ENCODE measurements at places on chromosomes 3 and 15. TPM values are rescaled to one million over a fixed set of nuclear protein-coding genes. Genes with fewer than 3 reads are reported as not detected.

UPK1B gene
- total RNA-seq = not detected

GRCh38 chr15:48875241-48875960 is 2.5 kb upstream of the EID1 start:
- no peaks in the 10 kb centered on the region for H3K36me3 ChIP-seq
- H3K27ac ChIP-seq = no peak overlapping the region
- no peak overlapping the region for H3K4me3 ChIP-seq

GRCh38 chr15:62390791-62391640 is 225.9 kb upstream of the C2CD4B start:
- H3K4me3 ChIP-seq = peak overlapping the region; percentile 99
- H3K27ac ChIP-seq = peak overlapping the region; percentile 66
- H3K4me1 ChIP-seq = no peaks in the 10 kb centered on the region

DNA sequence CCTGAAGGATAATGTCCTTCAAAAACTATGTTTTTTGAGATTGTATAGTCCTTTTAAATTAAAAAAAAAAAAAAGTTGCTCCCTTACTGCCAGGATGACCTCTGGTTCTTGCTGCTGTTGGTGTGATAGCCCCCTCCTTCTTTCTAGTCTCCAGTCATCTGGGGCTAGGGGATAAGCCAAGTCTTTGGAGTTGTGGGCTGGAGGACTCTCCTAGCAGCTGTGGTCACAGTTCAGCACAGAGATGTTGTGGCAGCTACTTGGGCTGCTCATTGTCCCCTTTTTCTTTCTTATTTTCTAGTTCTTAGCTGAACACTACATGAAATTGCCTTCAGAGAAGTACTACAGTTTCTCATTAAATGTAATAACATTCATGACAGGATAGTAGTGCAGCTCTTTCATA is 39.2 kb upstream of the APH1B start:
- H3K4me3 ChIP-seq = no peak overlapping the region
- peaks cover 6% of the 10 kb centered on the region for H3K4me1 ChIP-seq
- no peaks in the 10 kb centered on the region for H3K36me3 ChIP-seq
- H3K27me3 ChIP-seq = no peaks in the 10 kb centered on the region
- no peak overlapping the region for H3K27ac ChIP-seq

GRCh38 chr15:58410353-58410752 is 21.4 kb upstream of the LIPC start:
- no peaks in the 10 kb centered on the region for H3K27me3 ChIP-seq
- H3K27ac ChIP-seq = no peak overlapping the region
- no peak for DNase-seq
- no peak overlapping the region for H3K4me3 ChIP-seq

AQR gene
- total RNA-seq = 26.5 TPM

GRCh38 chr3:13133471-13133981 is 60.3 kb upstream of the IQSEC1 start:
- no peak overlapping the region for H3K27ac ChIP-seq
- no peaks in the 10 kb centered on the region for H3K36me3 ChIP-seq
- no peak overlapping the region for H3K4me3 ChIP-seq
- no peak for DNase-seq
- H3K27me3 ChIP-seq = no peaks in the 10 kb centered on the region

PLOD2 gene
- total RNA-seq = 245 TPM

GRCh38 chr3:107124885-107125284 is 252.4 kb upstream of the CCDC54 start:
- H3K27me3 ChIP-seq = no peaks in the 10 kb centered on the region
- no peak overlapping the region for H3K4me3 ChIP-seq
- no peaks in the 10 kb centered on the region for H3K4me1 ChIP-seq

- H3K4me1 ChIP-seq = no peaks in the 10 kb centered on the region
- no peak for DNase-seq
- no peaks in the 10 kb centered on the region for H3K27me3 ChIP-seq
- no peaks in the 10 kb centered on the region for H3K36me3 ChIP-seq
Measured at GRCh38 chr3:161270991-161271390, 49.9 kb downstream of the NMD3 start.

DNA sequence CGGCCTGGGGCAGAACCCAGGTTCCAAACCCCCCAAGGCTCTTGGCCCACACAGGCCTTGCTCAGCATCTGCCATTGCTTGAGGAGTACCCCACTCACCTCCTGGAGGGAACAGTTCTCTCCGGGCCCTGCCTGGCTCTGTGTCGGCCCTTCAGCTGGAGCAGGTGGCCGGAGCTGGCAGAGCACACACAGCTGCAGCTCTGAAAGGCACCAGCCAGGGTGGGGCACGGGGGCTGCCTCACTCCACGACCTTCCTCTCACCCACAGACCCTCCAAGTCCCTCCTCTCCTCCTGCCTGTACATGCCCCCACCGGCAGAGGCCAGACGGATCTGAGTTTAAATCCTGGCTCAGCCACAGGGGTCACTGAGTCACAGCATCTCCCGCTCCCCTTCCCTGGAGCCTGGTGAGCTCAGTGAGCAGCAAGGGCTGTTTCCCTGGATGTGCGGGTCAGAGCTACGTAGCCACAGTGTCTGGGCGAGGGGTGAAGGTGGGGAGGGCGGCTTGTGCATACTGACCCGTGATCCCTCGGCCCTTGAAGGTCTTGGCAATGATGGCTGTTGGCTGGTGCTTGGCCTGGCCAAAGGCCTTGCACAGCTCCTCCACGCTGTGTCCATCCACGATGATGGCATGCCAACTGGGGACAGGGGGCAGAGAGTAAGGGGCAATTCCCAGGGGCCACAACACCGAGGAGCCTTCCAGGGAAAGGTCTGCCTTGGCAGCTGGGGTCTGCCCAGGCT is 23.0 kb downstream of the TKT start:
- H3K27me3 ChIP-seq = no peaks in the 10 kb centered on the region
- H3K4me1 ChIP-seq = peaks cover 10% of the 10 kb centered on the region
- H3K27ac ChIP-seq = no peak overlapping the region
- H3K36me3 ChIP-seq = peaks cover 38% of the 10 kb centered on the region

GRCh38 chr3:78846718-78847117 is 921.1 kb downstream of the ROBO1 start:
- H3K36me3 ChIP-seq = no peaks in the 10 kb centered on the region
- H3K27ac ChIP-seq = no peak overlapping the region
- no peaks in the 10 kb centered on the region for H3K27me3 ChIP-seq
- no peaks in the 10 kb centered on the region for H3K4me1 ChIP-seq

DNA sequence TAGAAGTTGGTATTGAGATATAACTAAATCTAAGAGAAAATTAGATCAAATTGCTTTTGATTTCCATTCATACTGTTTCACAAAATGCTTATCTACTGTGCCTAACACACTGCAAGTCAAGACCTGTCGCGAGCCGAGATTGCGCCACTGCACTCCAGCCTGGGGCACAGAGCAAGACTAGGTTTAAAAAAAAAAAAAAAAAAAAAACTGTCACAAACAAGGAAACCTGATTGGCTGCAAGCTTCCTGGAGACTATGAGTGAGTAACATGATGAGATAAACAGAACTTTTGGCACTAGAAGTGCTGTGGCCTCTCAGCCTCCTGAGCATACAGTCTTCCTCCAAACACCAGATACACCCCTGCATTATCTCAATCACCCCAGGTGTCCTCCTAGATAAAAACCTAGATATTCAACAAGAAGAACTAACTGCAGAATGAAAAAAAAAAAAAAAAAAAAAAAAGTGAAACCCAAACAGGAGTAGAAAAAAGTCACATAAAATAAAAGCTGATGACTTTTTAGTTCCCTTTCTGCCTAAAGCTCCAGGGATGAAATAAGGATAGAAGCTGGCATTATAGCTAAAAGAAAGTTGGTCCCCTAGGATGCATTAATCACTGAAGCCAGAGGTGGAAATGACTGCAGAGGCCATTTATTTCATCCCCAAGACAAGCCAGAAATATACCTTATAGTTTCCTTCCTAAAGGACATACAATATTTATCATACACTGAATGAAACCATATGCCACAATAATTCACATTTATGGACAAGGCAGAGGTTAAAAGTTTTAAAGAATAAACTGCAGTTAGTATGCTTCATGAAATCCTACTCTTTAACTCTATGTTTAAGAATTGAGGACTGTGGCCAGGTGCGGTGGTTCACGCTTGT is 82.4 kb downstream of the P3H2 start:
- H3K27ac ChIP-seq = no peak overlapping the region
- H3K4me3 ChIP-seq = no peak overlapping the region
- peak; percentile 76 for DNase-seq
- no peaks in the 10 kb centered on the region for H3K27me3 ChIP-seq
